Left ventricle myocardium inferior (tissue), 1 donor: ENCODE measurements at places on chromosomes 2 and 18. TPM values are rescaled to one million over a fixed set of nuclear protein-coding genes. Genes with fewer than 3 reads are reported as not detected.

EMILIN1 gene
- 18.4 TPM for total RNA-seq

ERICH2 gene
- total RNA-seq, result 0.82 TPM

MOB1A gene
- total RNA-seq, result 54.9 TPM

CAVIN2 gene
- 93.9 TPM for total RNA-seq

SATB2 gene
- total RNA-seq, result 1.1 TPM

ERFE gene
- 0.44 TPM for total RNA-seq

CCDC85A gene
- 4.4 TPM for total RNA-seq

FASTKD1 gene
- total RNA-seq, result 121 TPM

RHBDD1 gene
- total RNA-seq, result 35.1 TPM

LCT gene
- not detected for total RNA-seq

UGT1A5 gene
- not detected for total RNA-seq

SLC8A1 gene
- total RNA-seq, result 990 TPM

PIEZO2 gene
- 0.33 TPM for total RNA-seq

DNA sequence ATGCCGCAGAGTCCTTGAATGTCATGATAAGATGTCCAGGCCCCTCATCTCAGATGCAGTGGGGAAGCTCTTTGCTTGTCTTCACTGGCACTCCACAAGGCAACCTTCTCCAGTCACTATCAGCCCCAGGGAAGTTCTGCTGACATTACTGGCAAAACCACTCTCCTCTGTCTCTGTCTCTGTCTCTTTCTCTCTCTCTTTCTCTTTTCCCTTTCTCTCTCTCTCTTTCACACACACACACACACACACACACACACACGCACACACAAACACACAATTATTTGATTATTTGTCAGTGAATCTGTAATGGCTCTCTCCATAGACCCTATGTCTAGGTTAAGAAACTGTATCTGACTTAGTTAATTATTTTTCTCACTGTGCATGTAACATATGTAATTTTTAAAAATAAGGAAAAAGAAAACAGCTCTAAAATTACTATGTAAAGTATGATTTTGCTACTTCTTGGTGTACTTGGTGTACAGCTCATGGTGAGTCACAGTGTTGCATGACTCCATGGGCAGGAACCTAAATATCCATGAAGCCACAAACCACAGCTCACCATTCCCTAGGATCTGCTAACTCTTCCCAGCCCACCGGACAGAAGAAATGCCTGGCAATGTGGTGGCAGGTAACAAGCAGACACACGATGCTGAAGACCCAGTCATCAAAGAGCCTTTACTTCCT lies 594.9 kb upstream of the ID2 start:
- DNase-seq, result no peak

GRCh38 chr2:190791347-190791975 lies 89.2 kb upstream of the GLS start:
- DNase-seq, result peak; percentile 29

GRCh38 chr2:111678651-111679050 lies 205.3 kb downstream of the ANAPC1 start:
- no peak for DNase-seq

DNA sequence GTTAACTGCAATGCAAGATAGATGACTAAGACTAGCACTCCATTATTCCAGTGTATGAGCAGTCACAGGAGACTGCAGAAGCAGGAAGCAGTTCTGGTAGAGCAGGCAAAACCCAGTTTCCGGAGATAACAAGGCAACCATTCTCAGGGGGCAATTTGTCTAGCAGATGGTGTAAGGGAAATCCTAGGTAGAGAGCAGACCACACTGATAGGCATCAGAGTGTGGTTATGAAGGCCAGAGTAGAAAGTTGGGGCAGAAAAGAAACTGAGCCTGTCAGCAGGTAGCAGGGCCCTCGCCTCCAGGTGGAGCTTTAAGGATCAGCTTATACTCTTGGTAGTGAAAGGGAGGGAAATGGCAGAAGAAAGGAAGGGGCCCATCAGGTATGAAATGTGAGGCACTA lies 164.4 kb downstream of the PDE11A start:
- DNase-seq, result no peak

DNA sequence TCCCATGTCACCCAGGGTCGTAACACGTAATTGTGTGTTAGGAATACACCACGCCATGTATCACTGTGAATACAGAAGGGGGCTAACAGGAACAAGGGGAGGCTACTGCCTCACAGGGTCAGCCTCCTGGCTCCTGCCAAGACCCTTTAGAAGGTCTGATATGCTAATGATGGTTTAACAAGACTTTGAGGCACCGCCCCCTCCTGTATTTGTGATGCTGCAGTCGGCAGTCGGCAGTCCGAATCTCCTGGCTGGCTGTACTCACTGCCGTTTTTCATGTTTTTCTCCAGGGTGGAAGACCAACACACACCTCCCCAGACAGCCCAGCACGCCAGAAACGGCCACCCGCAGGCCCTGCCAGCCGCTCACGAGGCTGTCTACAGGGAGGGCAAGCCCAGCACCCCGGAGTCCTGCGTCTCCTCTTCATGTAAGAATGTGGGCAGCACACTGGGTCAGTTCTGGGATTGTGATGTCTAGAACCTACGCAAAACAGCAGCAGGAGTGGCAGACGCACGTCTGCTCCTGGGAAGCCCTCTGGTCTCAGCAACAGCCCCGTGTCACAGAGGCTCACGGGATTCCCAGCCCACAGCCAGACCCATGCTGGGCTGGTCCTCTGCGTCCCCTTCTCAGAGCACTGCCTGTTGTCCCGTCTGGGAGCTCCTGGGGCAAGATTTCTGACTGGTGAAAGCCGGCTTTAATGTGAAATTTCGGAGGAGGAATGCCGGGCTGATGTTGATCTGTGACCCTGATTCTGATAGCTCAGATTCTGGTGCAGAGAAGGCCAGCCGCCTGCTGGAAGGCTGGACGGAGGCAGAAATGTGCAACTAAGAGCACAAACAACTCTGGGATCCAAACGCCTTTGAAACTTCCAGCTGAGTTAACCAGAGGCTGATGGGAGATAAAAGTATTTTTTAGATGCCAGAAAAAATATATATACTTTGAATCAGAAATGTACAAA lies 39.7 kb upstream of the B3GNT7 start:
- DNase-seq, result peak; percentile 16

- no peak for DNase-seq
Measured at GRCh38 chr2:127873707-127874303, 12.0 kb downstream of the AMMECR1L start.

GRCh38 chr2:187612857-187613256 lies 58.6 kb upstream of the TFPI start:
- no peak for DNase-seq

GRCh38 chr2:159226608-159227385 lies 59.7 kb downstream of the WDSUB1 start:
- DNase-seq, result no peak

GRCh38 chr18:8984131-8984721 lies 118.3 kb upstream of the NDUFV2 start:
- no peak for DNase-seq

- DNase-seq, result no peak
Measured at GRCh38 chr2:240506406-240507059, 51.3 kb downstream of the ANKMY1 start.

DNA sequence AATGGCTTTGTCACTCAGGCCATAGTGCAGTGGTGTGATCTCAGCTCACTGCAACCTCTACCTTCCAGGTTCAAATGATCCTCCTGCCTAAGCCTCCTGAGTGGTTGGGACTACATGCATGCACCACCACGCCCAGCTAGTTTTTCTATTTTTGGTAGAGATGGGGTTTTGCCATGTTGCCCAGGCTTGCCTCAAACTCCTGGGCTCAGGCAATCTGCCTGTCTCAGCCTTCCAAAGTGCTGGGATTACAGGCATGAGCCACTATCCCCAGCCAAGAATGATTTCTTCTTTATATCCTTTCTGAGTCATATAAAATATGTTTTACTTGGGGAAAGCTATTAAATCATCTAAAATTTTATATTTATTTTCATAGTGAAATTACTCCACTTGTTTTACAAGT lies 61.3 kb downstream of the CYBRD1 start:
- DNase-seq, result no peak

- DNase-seq, result peak; percentile 12
Measured at GRCh38 chr2:232890896-232891601, 21.0 kb downstream of the SNORC start.

GRCh38 chr2:164737612-164738081 lies 104.0 kb downstream of the COBLL1 start:
- DNase-seq, result no peak

DNA sequence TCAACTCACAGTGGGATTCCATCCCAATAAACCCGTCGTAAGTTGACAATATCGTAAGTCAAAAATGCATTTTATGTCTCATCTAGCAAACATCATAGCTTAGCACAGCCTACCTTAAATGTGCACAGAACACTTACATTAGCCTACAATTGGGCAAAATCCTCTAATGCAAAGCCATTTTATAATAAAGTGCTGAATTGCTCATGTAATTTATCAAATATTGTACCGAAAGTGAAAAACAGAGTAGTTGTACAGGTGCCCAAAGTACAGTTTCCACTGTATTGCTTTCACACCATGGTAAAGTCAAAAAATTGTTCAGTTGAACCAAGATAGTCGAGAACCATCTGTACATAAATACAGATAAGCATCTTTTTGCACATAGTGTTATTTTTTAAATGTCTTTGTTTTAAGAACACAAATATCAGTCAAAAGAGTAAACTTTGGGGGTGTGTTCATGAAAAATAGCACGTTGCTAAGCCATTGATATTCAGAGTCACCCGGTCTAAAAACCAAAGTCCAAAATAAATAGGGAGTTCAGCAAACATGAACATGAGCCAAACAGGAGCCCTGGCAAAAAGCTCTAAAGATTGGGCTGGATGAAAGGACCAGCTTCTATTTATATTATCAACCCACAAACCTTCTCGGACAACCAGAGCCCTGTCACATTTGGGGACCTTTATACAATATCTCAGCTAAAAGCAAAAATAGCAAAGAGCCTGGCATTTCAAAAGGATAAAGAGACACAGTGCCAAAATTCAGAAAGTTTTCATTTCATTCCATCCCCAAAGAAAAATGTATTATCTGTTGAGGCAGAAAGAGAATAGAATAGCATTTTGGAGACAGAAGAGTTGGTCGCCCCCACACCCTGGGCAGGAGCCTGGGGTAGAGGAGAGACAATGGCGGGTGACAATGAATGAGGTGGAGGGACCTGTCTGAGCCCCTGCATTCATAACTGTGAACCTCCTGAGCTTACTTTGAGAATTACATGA lies 105.9 kb upstream of the SH3BP4 start:
- DNase-seq, result no peak

- DNase-seq, result no peak
Measured at GRCh38 chr18:13539050-13539449, 187.3 kb downstream of the FAM210A start.

- no peak for DNase-seq
Measured at GRCh38 chr2:100767224-100767653, 52.7 kb upstream of the NPAS2 start.

GRCh38 chr2:49154140-49154539 lies at the start of gene FSHR:
FSHR (minus strand) TSS chr2:49154515; CDS start chr2:49154417, 98 bp downstream.
- no peak for DNase-seq

DNA sequence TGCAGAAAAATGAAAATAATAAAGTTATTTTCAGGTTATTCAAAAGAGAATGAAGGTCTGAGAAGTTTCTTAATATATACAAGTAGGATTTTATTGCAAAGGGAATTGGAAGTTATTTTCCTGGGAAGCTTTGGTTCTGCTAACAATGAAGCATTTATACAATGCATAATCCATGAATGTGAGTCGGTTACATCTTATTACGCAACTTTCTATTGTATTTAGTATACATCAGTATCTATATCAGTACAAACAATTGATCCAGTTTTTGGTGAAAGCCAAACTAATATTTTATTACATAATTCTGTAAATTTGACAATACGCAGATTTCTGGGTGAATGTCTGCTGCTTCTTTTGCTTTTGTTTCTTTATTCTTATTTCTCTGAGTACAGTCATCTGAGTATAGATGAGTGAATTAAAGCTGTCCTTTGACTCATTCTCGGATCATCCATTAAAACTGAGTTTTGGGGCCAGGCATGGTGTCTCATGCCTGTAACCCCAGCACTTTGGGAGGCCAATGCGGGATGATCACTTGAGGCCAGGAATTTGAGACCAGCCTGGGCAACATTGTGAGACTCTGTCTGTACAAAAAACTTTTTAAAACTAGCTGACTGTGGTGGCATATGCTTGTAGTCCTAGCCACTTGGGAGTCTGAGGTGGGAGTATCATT lies 108.5 kb downstream of the SOCS6 start:
- no peak for DNase-seq

GRCh38 chr2:28338046-28338817 lies 54.4 kb upstream of the FOSL2 start:
- peak; percentile 67 for DNase-seq

DNA sequence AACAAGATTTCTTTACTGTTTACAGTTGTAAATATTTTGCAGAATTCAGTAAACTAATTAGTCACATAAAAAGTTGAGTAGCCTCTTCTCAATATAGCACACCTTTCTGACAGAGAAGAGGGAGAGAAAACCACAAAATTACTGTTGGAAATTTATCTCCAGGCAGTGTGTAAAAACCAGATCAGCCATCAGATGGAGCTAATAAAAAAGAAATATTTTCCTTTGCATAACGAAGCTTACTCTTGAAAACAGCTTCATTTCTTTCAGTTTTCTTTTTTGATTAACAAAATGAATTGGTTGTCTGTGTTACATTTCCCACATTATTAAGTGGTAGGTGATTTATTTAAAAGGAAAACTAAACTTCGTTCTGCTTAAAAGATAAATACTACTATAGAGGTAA lies 259.3 kb upstream of the KCNJ3 start:
- DNase-seq, result no peak

GRCh38 chr2:188291617-188292347 lies at the start of gene GULP1:
GULP1 (plus strand) TSS chr2:188291874; CDS start chr2:188477703, 185,829 bp downstream.
- peak; percentile 76 for DNase-seq

DNA sequence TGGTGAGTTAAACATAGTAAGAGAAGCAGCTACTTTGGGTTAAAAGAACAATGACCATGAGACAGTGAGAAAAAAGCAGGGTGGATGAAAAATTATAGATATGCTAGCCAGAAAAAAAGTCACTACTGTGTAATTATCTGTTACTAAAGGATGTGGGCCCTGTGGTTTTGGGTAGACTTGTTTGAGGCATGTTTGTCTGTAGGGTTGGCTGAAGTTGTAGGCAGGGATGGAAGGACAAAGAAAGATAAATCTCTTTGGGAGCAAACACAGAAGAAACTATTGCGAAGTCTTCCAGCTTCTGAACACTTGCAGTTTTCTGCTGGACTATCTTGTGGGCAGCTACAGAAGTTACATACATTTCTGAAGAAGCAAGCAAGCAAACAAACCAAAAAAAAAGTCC lies 28.2 kb downstream of the RND3 start:
- DNase-seq, result no peak

- DNase-seq, result no peak
Measured at GRCh38 chr2:160450486-160450885, 43.1 kb downstream of the RBMS1 start.
